ENCODE measurements at places on chromosomes 4 and X.
A peak's percentile ranks its signal among the peaks of the same experiment; 100 is the strongest.

GRCh38 chrX:151537572-151537971, 25.9 kb upstream of the PASD1 start:
- DNase-seq = no peak

DNA sequence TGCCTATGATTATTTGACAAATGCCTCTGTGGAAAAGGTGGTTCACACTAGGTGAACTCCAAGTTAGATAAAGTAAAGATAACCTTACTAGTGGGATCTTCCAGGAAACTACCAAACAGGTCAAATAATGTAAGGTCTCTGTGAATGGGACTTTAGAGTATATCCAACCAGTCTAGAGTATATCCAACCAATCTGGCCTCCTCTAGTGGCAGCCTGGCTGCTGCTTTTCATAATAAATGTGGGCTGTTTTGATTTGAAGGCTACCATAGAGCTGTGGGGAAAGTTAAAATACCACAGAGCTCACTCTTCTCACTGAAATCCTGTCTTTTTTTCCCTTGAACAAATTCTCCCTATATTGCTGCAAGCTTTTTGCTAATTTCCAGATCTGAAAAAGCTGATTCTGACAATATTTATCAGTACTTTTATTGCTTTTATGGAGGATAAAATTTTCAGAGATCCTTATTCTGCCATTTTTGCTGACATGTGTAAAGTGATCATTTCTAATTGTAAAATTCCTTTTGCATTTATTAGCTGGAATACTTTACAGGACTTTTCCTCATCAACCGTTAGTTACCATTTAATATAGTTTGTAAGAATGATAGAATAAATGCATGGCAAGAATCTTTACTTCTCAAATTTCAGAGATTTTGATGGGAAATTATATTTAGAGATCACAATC, 111.3 kb downstream of the TET2 start:
- DNase-seq = no peak

GRCh38 chrX:9466124-9466495, 1.3 kb downstream of the TBL1X start:
- no peak for DNase-seq

DNA sequence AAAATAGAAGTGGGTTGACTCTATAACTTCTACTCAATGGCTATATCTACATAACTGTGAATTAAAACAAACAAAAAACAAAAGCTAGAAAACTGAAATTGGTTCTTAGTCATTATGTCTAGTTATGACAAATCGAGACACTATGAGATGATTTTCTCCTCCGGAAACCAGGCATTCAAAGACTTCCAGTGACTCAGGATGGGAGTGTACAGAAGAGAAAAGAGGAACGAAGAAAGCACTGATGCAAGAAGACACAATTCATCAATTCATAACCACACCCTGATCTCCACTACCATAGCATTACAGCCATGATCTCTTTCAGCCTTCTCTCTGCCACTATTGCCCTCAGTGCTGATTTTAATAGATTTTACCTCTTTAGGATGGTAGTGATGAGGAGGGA, 253.6 kb downstream of the CBLL2 start:
- no peak for DNase-seq

DNA sequence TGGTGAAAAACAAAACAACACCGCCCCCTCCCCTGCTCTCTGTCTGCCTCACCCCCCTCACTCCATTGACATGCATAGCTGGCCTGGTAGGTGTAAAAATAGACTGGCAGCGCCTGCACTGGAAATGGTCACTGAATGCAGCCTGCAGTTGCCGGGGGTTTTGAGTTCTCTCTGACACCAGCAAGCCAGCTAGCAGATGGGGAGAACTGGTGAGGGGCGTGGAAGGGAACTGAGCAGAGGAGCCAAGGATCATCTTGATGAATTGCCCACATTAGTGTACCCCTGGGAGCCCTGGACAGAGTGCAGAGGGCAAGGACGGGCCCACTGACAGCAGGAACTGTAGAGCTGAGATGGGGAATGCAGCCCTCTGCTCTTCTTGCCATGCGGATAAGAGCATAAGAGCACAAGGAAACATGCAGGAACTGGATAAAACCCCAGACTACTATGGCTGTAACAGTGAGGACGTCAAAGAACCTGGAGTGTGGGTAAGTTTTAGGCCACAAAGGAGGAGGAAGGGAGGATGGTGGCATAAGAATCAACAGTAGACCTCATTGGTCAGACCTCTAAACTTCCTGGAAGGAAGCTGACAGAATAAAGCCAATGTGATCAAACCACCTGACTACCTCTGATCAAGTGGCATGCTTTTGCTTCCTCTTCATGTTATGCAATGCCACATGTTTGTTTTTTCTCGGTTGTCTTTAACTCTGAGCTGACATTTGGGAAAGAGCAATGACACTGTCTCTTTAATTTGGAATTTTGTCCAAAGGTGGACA, 96.3 kb downstream of the ANK2 start:
- DNase-seq = no peak

GRCh38 chrX:129718676-129719075, 20.1 kb upstream of the XPNPEP2 start:
- DNase-seq = peak; percentile 20

- no peak for DNase-seq
Observed at GRCh38 chr4:128709268-128709667, 100.2 kb upstream of the JADE1 start.

GRCh38 chrX:8846266-8846665, 45.1 kb upstream of the FAM9A start:
- DNase-seq = no peak

DNA sequence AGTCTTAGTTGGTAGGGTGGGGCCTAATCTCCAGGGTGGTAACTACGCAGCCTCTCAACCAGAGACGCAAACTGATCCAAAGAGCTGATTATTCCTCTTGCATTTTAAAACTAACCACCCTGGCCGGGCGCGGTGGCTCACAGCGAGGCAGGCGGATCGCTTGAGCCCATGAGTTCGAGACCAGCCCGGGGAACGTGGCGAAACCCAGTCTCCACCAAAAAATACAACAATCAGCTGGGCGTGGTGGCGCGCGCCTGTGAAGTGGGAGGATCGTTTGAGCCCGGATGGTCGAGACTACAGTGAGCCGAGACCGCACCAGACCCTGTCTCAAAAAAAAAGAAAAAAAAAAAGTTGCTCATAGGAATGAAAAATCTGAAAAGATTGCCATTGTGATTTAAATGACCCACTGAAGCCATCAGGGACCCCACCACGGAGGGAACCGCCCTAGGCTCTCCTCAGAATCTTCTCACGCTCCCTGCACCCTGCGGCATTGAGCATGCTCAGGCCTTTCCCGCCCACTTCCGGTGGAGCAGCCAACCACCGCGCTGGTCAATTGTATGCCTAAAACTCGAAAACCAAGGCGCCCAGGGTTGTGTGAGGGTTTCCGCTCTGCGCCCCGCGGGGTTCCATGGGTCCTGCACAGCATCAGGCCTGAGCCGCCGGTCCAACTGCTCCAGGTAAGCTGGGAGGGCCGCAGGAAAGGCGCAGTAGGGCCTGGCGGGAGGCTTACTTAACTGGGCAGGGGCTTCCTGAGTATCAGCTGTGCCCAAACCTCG, at the start of gene TRIM60:
Gene TRIM60 (plus strand): TSS at position 564 of the 776 bp plus-strand sequence. CDS start 8,074 bp downstream, outside the sequence.
- DNase-seq = no peak

DNA sequence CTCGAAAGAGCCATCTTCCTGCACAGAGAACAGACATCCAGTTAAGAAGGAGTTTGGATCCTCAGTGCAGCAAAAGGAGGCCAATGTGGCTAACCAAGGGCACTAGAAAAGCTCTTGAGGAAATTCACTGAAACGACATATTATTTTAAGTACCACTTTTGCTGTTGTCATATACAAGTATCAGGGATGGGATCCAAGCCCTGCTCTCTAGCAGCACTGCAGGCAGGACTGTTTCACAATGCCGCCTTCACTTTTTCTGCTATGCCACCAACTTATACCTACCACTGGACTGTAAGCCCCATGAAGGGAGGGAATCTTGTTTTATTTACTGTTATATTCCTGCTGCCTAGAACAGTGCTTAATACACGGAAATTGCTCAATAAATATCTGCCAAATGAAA, 299.0 kb downstream of the NR3C2 start:
- no peak for DNase-seq

- DNase-seq = no peak
Observed at GRCh38 chr4:180009316-180009715, 2233.9 kb upstream of the TENM3 start.

DNA sequence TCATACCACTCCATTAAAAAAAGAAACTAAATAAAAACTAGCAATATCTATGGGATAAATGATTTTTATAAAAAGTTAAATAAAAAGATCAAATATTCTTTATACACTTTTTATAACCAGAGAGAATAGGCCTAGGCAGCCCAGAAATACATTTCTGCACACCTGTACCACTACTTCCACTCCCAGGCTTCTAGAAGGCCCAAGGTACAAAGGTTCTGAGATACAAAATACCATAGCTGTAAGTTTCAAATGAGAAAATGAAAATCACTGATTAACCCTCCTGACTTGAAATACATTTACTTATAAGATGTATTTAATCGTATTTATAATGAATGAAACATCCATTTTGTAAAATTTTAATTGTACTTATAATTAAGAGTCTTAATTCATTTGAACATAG, 226.5 kb upstream of the MAB21L2 start:
- no peak for DNase-seq

GRCh38 chrX:133185119-133185518, 33.0 kb downstream of the TFDP3 start:
- DNase-seq = no peak
